ENCODE measurements at places on chromosomes 1 and 21. TPM values are rescaled to one million over a fixed set of nuclear protein-coding genes. Genes with fewer than 3 reads are reported as not detected.

WNT3A gene
- total RNA-seq: not detected

ITLN1 gene
- total RNA-seq: not detected

LIN28A gene
- not detected for total RNA-seq

LCE7A gene
- total RNA-seq: not detected

DNAJB4 gene
- 54.1 TPM for total RNA-seq

TCHHL1 gene
- total RNA-seq: not detected

MOV10 gene
- 75.0 TPM for total RNA-seq

PRELP gene
- not detected for total RNA-seq

AADACL3 gene
- not detected for total RNA-seq

FAM167B gene
- total RNA-seq: 20.3 TPM

TAL1 gene
- 25.8 TPM for total RNA-seq

FGR gene
- 0.13 TPM for total RNA-seq

GJA4 gene
- total RNA-seq: 0.33 TPM

C1orf210 gene
- not detected for total RNA-seq

NBPF4 gene
- total RNA-seq: not detected

DNAJC28 gene
- 0.64 TPM for total RNA-seq

TDRD5 gene
- 0.05 TPM for total RNA-seq

LYPD8 gene
- total RNA-seq: not detected

SLC9C2 gene
- total RNA-seq: not detected

LMX1A gene
- total RNA-seq: not detected

CR1L gene
- total RNA-seq: 1.00 TPM

SEMA6C gene
- 9.9 TPM for total RNA-seq

RPS27 gene
- total RNA-seq: 1,749 TPM

ATP5PB gene
- 347 TPM for total RNA-seq

PRAMEF8 gene
- total RNA-seq: not detected

PHC2 gene
- 101 TPM for total RNA-seq

NLRP3 gene
- 0.25 TPM for total RNA-seq

F13B gene
- not detected for total RNA-seq

MXRA8 gene
- 0.34 TPM for total RNA-seq

CD1B gene
- total RNA-seq: not detected

FCGR1A gene
- not detected for total RNA-seq

ANKRD65 gene
- 0.47 TPM for total RNA-seq

ZBTB48 gene
- 10.5 TPM for total RNA-seq

TCHH gene
- total RNA-seq: not detected

FCRLA gene
- total RNA-seq: 0.27 TPM

BACH1 gene
- 15.1 TPM for total RNA-seq

FLG gene
- not detected for total RNA-seq

LIPI gene
- not detected for total RNA-seq

MIXL1 gene
- 0.20 TPM for total RNA-seq

GJA8 gene
- not detected for total RNA-seq
